Esophagus muscularis mucosa (tissue), 4 donors: ENCODE measurements at places on chromosomes 1 and 21.

DNA sequence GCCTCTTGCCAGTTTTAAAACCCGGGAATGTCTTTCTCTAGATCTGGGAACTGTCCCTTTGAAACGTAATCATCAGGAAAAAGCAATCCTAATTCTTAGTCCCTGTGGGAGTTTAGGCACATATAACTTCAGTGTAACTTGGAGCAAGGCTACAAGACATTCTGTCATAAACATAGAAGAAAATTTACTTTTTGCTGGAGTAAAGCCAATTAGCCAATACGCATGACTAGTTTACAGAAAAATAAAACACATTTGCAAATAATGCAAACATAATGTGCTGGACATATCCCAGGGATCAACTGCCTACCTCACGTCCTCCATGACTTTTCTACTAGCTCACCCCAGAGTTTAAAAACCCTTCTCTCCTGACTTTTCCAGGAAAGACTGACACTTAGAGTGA is 970.6 kb downstream of the MRPL39 start:
- no peak for DNase-seq
- H3K27me3 ChIP-seq = no peaks in the 10 kb centered on the region
- no peak overlapping the region for H3K4me3 ChIP-seq
- H3K4me1 ChIP-seq = no peaks in the 10 kb centered on the region
- H3K36me3 ChIP-seq = no peaks in the 10 kb centered on the region
- no peak overlapping the region for H3K27ac ChIP-seq

DNA sequence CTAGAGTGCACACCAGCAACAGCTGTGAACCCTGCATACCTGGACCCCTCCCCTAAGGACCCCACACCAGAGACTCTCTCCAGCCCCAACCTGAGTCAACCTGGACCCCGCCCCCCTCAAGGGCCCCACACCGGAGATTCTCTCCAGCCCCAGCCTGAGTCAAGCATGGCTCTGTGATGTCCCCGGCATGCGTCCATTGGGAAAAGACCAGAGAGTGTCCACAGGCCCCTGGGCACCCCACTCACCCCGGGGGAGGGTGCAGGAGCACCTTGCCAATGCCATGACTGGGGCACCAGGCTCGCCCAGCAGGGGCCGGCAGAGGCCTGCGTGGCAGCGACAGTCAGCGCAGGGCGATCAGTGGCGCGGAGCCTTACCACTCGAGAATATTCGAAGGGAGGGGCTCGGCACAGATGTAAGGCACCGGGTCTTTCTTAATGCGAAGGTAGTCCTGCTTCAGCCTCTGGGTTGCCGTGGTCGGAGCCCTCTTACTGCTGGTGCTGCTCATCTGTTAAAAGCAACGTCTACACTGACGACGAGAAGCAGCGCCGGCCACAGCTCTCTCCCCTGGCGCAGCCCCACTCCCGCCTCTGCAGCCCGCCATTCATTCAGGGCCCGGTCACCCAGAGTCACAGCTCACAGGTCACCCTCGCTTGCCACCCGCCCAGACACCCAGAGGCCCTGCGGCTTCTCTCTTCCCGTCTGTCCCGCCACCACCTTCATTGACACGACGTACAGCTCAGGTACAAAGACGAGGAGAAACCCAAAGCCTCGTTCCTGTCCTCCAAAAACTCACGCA is 6.0 kb downstream of the UBE2J2 start:
- DNase-seq = no peak
- H3K27ac ChIP-seq = no peak overlapping the region
- no peak overlapping the region for H3K4me3 ChIP-seq
- no peaks in the 10 kb centered on the region for H3K27me3 ChIP-seq
- H3K36me3 ChIP-seq = peaks cover 33% of the 10 kb centered on the region

GRCh38 chr1:170114906-170115305 is 30.9 kb upstream of the NTMT2 start:
- no peak overlapping the region for H3K4me3 ChIP-seq
- DNase-seq = no peak
- H3K27ac ChIP-seq = no peak overlapping the region
- no peaks in the 10 kb centered on the region for H3K27me3 ChIP-seq

DNA sequence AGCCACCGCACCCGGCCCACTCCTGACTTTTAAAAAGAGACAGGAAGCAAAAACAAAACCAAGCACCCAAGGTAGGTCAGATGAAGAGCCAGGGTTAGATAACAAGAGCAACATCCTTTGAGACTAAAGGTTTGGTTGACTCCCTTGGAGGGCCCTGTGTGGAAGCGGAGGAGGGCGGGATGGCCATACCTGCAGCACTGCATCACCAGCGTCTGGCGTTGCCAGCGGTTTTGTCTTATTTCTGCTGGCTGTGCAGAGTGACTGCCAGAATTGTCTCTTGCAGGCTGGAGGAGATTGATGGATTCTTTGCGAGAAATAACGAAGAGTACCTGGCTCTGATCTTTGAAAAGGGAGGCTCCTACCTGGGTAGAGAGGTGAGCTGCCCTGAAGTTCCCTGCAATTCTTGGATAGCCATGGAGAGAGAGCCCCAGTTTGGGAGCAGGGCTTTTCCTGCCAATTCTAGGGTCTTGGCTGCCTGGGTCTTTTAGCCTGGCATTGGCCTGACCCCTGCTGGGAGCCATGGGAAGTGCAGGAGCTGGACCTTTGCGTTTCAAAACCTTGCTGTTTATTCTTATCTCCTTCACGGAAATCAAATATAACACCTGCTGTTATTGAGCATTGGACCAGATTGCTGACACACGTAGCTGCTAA is 24.0 kb downstream of the QSOX1 start:
- peaks cover 16% of the 10 kb centered on the region for H3K36me3 ChIP-seq
- no peaks in the 10 kb centered on the region for H3K27me3 ChIP-seq
- H3K4me3 ChIP-seq = no peak overlapping the region
- no peak overlapping the region for H3K27ac ChIP-seq
- DNase-seq = no peak
